Upper lobe of left lung (tissue), 6 donors: ENCODE measurements at places on chromosomes 12 and 14. TPM values are rescaled to one million over a fixed set of nuclear protein-coding genes. Genes with fewer than 3 reads are reported as not detected.

SOAT2 gene
- total RNA-seq, result not detected

SERPINA3 gene
- 50.7 TPM for total RNA-seq

FOXN4 gene
- total RNA-seq, result not detected

PRIMA1 gene
- 0.46 TPM for total RNA-seq

NTN4 gene
- 106 TPM for total RNA-seq

GRCh38 chr12:50263832-50264231, 19.5 kb downstream of the LIMA1 start:
- H3K27me3 ChIP-seq, result no peaks in the 10 kb centered on the region
- H3K4me1 ChIP-seq, result peaks cover 35% of the 10 kb centered on the region
- H3K27ac ChIP-seq, result no peak overlapping the region

DNA sequence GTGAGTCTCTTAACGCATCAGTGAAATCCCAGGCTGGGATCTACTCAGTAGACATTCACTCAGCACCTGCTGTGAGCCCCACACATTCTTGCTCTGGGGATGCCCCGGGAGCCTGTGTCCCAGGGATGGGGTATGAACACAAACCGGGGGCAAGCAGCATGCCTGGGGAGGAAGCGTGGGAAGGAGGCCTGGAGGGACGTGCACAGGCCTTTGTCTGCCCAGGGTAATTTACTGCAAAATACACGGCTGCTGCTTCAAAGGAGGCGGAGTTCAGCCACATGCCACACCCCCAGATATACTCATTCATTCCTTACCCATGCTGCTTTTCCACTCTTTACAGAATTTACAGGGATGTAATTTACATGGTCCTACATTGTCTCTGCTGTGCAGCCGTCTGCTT, 187.8 kb downstream of the ADGRD1 start:
- H3K4me1 ChIP-seq, result no peaks in the 10 kb centered on the region
- no peak overlapping the region for H3K4me3 ChIP-seq
- H3K36me3 ChIP-seq, result peaks cover 22% of the 10 kb centered on the region
- H3K27me3 ChIP-seq, result no peaks in the 10 kb centered on the region
- no peak overlapping the region for H3K27ac ChIP-seq
- no peak for DNase-seq

- DNase-seq, result no peak
- H3K27me3 ChIP-seq, result no peaks in the 10 kb centered on the region
- no peaks in the 10 kb centered on the region for H3K4me1 ChIP-seq
- H3K4me3 ChIP-seq, result no peak overlapping the region
- no peak overlapping the region for H3K27ac ChIP-seq
Measured at GRCh38 chr14:42556551-42556950, 949.9 kb downstream of the LRFN5 start.

DNA sequence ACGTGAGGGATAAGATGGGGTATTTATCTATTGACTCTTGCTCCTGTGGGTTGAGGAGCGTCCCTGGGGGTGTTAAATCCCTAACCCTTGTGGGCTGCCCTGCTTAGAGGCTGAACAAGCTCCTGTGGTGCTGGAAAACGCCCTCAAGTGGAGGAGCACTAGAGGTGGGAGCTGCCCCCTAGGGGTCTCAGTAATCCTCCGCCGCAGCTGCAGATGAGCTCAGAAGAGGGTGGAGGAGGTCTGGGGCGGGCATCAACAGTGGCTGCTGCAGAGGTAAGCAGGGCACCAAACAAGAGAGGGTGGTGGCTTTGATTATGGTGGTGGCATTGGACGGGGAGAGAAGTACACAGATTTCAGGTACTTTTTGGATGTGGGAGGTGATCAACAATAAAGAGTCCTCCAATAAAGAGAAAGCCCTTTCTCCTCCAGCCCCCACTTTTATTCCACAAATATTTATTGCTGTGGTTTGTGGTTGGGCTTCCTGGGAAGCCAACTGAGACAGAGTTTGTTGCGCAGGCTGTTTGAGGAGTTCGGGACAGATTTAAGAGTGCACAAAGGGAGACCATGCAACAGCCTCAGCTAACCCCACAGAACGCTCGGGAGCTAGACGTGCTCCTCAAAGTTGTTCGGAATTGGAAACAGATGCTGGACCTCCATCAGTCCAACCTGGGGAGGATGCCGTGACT, 179.9 kb downstream of the ADCK1 start:
- no peak for DNase-seq
- no peak overlapping the region for H3K4me3 ChIP-seq
- no peaks in the 10 kb centered on the region for H3K27me3 ChIP-seq
- no peaks in the 10 kb centered on the region for H3K36me3 ChIP-seq

DNA sequence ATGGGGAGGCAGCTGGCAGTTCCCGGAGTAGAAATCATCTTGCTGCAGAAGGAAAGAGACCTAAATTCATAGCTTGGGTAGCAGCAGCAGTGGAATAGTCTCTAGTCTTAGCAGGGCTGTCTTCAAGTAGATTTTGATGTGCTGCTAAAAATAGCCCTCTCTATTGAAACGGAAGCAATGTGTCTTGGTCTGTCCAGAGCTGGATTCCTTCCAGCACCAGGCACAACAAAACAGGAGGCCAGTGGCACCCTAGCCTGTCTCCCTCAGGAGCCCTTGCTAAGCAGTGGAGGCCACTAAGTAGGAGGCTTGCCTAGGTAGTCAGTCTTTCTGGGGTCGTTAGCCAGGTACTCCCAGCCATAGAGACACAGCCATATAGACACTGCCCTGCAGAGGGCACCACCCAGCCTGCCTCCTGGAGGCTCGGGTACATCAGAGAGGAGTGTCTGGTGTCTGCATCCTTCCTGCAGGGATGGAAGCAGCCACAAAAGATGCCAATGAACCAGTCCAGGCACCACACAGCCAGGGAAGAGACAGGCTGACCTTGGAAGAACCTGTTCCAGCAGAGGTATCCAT, 97.5 kb downstream of the CRACR2A start:
- H3K4me3 ChIP-seq, result no peak overlapping the region
- H3K27me3 ChIP-seq, result no peaks in the 10 kb centered on the region
- no peak for DNase-seq
- no peak overlapping the region for H3K27ac ChIP-seq
- H3K4me1 ChIP-seq, result no peaks in the 10 kb centered on the region

- peak within 1 kb of the TSS; percentile 75 for H3K4me3 ChIP-seq
- H3K36me3 ChIP-seq, result no peaks in the 10 kb centered on the region
- peak; percentile 94 for DNase-seq
- H3K27me3 ChIP-seq, result peaks cover 14% of the 10 kb centered on the region
Measured at GRCh38 chr14:76761136-76761959, at the start of gene VASH1. TSS of gene VASH1 (plus strand) at chr14:76761468. CDS start at chr14:76762822, 1,354 bp downstream.

GRCh38 chr14:86124328-86124727, 594.4 kb downstream of the FLRT2 start:
- no peak overlapping the region for H3K27ac ChIP-seq
- no peaks in the 10 kb centered on the region for H3K36me3 ChIP-seq
- no peak for DNase-seq
- no peaks in the 10 kb centered on the region for H3K4me1 ChIP-seq
- H3K4me3 ChIP-seq, result no peak overlapping the region
- no peaks in the 10 kb centered on the region for H3K27me3 ChIP-seq

DNA sequence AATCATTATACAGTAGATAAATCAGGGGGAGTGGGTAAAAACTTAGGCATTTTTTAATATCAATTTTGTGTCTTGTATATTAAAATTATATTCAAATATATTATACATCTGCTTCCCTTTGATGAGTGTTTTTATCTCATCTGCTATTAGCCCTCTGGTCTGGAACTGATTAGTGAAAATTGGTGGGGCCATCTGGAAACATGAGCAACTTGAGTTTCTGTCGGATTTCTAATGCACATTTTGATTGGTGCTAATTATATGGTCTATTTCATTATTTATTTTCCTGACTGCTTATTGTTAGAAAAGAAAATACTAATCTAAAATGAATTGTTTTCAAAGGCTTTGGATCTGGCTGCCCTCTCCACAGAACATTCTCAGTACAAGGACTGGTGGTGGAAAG, 28.2 kb downstream of the TTC8 start:
- no peaks in the 10 kb centered on the region for H3K4me1 ChIP-seq
- no peak for DNase-seq
- no peaks in the 10 kb centered on the region for H3K36me3 ChIP-seq
- no peak overlapping the region for H3K4me3 ChIP-seq
- H3K27ac ChIP-seq, result no peak overlapping the region
- H3K27me3 ChIP-seq, result no peaks in the 10 kb centered on the region

GRCh38 chr14:54784060-54784459, 118.6 kb downstream of the GCH1 start:
- no peaks in the 10 kb centered on the region for H3K27me3 ChIP-seq
- H3K27ac ChIP-seq, result no peak overlapping the region
- H3K4me1 ChIP-seq, result no peaks in the 10 kb centered on the region
- no peaks in the 10 kb centered on the region for H3K36me3 ChIP-seq

GRCh38 chr12:97481428-97481827, 18.8 kb downstream of the RMST start:
- no peaks in the 10 kb centered on the region for H3K4me1 ChIP-seq
- H3K27ac ChIP-seq, result no peak overlapping the region
- DNase-seq, result no peak
- H3K36me3 ChIP-seq, result no peaks in the 10 kb centered on the region

GRCh38 chr12:29710104-29710503, 73.6 kb downstream of the TMTC1 start:
- DNase-seq, result no peak
- no peaks in the 10 kb centered on the region for H3K36me3 ChIP-seq
- H3K4me1 ChIP-seq, result no peaks in the 10 kb centered on the region
- H3K4me3 ChIP-seq, result no peak overlapping the region
